ENCODE measurements at places on chromosomes 1 and 21.

DNA sequence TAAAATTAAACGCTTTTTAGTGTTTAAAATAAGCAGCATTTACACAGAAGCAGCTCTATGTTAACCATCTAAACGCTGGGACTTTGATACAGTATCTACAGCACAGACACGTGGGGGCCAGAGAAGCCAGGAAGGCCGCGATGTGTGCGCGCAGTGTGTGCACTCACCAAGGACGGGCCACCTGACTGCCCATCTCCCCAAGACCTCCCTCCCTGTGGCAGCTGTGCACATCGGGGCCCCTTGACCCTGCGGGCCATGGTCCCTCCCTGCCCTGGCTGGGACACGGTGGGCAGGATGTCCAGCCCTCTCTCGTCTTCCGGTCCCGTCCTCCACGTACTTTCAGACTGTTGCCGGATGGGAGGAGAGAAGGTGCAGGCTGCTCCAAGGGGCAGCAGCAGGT, 4.2 kb downstream of the TAS1R3 start:
- no peak for DNase-seq

- DNase-seq = no peak
Measured at GRCh38 chr21:24729568-24729967, 877.7 kb downstream of the MRPL39 start.

DNA sequence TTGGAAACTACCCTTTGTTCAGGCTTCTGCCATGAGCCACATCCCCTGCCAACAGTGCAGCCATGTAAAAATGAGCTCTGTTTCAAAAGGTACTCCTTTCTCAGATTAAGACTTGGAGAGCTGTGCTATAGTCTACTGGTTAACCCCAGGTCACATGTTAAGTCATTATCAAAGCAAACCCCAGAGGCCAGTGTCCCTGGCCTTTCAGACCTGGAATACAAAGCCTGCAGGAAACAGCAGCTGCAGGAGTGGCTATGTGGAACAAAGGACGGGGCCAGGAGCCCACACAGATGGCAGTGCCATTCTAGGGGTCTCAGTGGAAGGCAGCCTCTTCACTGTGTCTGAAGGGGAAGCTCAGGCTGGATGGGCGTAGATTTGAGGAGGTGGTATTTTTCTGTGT, 6.7 kb downstream of the ZNF496 start:
- no peak for DNase-seq

GRCh38 chr1:68358439-68358838, 91.3 kb downstream of the RPE65 start:
- no peak for DNase-seq

DNA sequence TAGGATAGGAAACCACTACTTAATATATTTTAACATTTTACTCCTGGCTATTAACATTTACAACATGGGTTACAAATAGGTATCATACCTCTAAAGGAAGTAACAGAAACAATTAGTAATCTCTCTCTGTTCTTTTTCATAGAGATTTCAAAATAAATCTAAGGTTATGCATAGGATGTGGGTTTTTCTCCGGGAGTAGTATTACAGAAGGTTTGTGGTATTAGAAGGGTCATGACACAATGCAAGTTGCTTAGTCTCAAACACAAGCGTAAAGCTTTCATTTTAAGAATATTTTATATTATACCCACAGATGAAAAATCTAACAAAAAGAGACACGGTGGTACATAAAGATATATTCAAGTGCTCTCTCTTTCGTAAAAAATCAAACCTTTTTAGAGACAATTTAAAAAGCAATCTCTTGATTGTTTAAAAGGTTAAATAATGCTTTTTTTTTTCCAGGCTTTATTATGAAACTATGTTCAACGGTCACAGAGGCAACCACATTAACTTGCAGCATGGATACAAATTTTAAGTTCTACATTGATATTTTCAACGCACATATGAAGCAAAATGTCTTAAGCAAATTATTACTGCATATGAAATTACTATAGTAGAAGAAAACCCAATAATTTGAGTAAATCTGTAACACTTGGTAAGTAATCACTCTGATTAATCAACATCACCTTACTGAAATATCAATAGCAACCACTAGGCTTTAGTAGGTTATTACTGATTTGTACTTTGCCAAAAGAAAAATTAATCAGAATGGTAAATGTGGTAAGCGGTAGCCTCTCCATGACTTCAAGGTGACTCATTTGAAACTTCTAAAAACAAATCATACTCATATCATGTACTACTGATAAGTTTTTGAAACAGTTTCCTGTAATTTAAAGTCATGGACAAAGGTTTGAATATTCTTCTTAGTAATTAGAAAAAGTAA, 97.4 kb upstream of the GFI1 start:
- DNase-seq = no peak

DNA sequence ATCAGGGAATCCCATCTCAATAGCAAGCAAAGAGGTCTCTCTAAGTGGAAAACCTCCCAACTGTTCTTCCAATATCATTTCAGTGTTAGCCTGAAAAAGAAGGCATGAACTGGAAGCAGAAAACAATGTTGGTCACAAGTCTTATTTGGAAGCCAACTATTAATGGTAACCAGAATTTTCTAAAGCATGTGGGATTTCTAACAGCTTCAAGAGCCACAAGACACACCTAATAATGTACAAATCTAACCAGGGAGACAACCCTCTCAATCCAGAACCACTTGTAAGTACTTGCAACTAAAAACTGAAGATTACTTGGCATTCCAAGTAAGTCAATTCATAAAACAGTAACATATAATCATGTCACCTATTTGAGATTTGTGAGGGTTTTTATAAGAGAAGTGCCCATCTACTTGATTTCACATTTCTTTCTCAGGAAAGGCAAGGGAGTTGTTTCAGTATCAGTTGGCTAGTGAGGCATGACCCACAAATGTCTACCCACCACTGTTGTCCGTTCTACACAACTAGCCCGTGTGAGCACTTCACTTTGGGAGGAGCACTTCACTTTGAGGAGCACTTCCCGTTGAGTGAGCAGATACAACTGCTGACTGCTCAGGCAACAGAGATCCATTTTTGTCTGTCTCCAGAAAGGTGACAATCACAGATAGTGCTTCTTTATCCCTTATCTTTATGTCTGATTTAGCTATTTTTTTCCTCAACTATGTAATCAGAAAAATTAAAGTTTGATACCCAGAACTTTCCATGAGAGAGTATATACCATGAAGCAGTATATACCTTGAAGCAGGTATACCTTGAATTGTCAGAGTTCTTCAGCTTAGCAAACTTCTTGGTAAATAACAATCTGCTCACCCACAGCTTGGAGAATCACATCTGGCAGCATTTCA, 11.1 kb downstream of the STX6 start:
- DNase-seq = no peak

DNA sequence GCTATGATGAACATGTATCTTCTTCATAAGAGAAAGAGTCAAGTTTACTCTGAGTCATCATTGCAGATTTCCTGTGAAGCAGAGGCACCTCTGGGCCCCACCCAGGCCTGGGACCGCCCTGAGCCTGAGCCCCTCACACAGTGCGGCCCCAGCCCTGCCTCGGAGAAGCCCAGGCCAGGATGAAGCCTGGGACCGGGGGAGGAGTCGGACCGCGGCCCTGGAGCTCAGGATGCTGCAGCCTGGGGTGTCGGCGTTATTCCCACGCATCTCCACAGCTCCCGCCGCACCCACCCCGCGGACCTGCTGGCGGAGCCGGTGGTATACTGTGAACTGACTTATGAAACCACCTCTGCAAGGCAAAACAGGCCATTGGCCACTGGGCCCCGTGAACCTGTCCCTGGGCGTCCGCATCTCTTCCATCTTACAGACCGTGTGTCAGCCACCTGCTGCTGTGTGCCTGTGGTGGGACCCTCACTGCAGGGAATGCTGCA, 2.4 kb upstream of the COL6A1 start:
- no peak for DNase-seq

GRCh38 chr1:56585985-56586384, 6.6 kb upstream of the PLPP3 start:
- DNase-seq = peak; percentile 11

GRCh38 chr1:9867408-9868243, 42.4 kb downstream of the CTNNBIP1 start:
- DNase-seq = peak; percentile 86

- DNase-seq = no peak
Measured at GRCh38 chr1:113593550-113594297, 165.6 kb downstream of the PHTF1 start.

DNA sequence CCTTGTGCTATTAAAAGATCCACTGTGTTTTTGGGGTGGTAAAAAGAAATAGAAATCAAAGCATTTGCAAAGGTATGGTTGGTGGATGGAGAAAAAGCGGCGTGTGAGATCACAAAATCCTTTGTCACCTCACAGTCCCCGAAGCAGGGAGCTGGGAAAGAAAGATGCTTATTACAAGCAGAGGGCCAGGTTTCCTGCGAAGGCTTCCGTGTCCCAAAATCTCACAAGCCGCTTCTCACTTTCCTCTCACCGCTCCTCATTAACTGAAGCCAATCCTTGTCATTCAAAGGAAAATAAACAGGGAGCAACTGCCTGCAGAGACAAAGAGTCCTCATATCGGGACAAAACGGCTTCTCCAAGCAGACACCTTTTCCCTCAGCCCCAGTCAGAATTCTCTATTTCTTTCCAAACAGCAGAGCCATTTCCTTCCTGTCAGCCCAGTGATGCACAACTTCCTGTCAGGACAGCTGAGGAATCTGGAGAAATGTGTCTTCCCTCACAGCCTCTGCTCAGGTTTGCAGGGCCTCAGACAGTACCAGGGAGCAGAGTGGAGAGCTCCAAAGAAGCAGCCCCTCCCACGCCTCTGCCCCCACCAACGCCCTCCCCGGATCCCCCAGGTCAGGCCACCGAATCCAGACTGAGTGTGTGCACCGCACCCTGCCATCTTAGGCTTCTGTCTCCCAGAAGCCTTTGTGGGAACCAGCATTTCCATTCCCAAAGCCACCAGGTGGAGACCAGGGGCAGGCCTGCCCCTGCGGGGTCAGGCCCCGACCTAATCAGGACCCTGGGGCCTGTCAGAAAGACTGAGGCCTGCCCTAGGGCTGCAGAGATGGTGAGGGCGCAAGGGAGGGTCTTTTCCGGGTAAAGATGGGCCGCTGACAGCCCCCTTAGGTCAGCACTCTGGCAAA, 29.6 kb downstream of the KCNN3 start:
- no peak for DNase-seq

GRCh38 chr1:15141935-15142539, 11.5 kb upstream of the TMEM51 start:
- DNase-seq = peak; percentile 98

DNA sequence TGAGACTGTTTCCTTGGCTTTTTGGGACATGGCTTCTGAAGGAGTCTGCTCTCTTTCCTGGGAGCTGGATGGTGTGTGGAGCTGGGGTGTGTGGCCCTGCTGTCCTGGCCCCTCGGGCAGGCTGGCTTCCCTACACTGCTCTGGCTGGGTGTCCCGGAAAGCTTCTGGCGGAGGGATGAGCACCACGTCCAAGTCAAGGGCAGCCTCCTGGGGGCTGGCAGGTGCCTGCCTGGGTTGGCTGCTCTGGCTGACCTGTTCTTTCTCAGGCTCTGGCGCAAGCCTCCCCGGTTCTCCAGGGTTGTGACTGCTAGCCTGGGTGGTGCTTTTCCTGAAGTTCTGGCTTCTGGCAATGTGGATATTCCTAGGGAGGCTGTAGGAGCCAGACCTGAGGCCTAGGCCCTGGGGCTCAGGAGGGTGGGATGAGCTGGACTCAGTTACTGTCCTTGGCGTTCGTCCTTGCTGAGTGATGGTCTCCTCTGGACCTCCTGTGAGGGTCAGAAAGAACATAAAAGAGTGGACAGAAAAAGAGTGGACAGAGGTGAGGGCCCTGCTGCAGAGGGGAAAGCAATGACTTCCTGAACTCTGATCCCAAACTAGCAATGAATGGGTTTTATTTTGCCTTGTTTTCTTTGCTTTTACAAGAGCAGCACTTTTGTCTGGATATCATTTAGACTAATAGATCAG, 9.4 kb downstream of the C1orf116 start:
- no peak for DNase-seq

- no peak for DNase-seq
Measured at GRCh38 chr1:4624801-4625200, 29.6 kb upstream of the AJAP1 start.

DNA sequence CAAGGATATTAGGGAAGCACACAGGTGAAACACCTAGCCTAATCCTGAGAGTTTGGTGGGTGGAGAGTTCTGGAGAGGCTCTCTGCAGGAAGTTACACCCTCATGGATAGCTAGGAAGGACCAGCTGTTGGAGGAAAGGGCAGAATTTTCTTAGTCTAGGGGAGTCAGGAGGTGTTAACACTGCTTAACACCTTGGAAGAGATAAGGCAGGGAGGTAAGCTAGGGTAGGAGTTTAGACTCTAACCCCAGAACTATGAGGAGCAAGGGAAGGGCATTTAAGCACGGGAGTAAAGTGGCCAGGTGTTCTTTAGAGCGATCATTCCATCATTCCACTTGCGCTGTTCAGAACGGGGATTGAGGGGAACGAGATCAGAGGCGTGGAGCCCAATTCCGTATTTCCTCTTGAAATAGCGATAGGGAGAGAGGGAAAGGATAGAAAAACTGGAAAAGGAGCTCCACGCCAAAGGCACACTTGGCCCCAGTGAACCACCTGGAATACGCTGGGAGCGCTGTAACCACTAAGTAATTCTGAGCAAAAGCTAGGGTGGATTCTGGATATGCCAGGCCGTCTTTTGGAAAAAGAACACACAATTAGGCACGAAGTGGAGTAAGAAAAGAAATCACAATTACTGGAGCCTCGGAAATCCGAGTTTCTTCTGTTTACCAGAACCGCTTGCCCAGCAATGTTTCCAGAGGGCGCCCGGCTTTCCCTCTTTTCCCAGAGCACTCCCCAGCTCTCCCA, 1.5 kb upstream of the GPR137B start:
- peak; percentile 55 for DNase-seq

DNA sequence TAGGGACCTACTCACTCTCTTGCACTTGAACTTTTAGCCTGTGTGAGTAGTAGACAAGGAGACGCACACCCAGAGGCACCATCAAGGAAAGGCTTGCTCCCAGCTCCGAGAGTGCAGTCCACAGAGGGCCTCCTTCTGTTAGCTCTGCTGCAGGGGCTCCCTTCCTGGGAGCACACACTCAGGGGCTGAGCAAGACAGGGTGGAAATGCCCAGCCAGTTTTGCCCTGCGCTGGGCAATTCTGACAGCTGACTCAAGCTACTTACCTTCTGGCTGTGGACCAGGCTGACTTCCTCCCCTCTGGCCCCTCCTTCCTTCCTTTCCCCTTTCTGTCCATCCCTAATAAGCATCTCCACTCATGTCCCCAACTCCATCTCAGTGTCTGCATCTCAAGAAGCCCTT, 449.1 kb downstream of the PTPRU start:
- no peak for DNase-seq

DNA sequence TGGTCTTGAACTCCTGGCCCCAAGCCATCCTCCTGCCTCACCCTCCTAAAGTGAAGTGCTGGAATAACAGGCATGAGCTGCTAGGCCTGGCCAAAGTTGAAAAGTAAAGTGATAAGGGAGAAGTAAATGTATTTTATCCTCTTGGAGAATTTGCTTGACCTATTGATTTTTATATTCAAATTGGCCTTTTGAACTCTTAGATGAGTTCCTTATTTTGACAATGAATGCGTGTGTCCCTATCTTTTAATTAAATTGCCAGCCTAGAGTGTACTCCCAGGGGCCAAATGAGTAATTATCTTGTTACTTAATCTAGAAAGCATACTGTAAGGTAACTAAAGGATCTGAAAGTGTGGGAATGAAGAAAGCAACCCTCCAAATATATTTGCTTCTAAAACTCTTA, 11.4 kb downstream of the RNF11 start:
- no peak for DNase-seq

GRCh38 chr1:60118085-60118484, 44.5 kb upstream of the C1orf87 start:
- DNase-seq = no peak

Measured in cerebellar cortex (tissue), 1 donor.